Right forelimb (tissue), 1 donor: ENCODE measurements at places on chromosomes 5 and 9.

- DNase-seq, result no peak
These were observed 11.1 kb downstream of the SMU1 start for GRCh38 chr9:33065157-33066076.

DNA sequence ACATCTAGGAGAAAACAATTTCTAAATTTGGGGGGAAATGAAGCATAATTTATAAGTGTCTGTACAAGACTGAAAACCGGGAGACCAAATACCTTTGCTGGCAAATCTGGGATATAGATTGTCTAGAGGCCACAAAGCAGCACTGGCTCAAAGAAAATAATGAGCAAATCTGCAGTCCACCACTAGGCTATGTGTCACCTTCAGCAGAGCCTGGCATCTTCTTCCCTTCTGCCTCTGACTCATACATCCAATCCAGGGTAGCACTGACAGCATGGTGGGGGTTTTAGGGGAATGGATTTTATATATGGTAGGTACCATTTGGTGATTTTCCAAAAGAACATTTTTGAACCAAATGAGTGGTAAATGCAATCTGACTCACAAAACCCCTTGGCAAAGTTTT lies 12.8 kb downstream of the FAM81B start:
- no peak for DNase-seq

GRCh38 chr5:74122979-74123590 lies 497.1 kb downstream of the ARHGEF28 start:
- no peak for DNase-seq

DNA sequence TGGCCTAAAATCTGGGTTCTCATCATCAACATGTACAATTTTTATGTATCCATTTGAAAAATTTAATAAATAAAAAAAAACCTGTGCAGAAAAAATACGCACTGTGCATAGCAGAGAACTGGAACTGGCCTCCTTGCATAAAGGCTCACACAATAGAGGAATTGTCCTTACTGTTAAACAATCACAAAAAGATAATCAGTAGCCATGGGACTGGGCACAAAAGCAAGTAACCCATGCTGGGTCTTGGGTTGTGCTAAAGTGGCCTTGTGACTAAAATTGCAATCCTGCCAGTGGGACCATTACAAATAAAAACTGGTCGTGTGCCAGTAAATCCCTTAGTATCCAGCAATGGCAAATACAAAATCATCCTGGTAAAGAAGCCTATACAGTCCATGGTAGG lies 1646.6 kb downstream of the MAT2B start:
- DNase-seq, result no peak

- no peak for DNase-seq
These were observed 27.4 kb downstream of the ABO start for GRCh38 chr9:133247632-133248031.

DNA sequence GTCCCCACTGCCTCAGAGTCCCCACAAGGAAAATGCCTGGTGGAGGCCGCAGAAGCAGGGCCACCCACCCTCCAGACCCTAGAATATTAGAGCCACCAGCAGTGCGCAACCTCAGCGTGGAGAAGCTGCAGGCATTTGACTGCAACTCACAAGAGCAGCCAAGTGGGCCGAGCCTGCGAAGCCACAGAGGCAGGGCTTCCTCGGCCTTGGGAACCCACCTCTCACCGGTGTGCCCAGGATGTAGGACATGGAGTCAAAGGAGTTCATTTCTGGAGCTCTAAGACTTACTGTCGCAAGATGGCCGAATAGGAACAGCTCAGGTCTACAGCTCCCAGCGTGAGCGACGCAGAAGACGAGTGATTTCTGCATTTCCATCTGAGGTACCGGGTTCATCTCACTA lies 397.9 kb upstream of the PIK3R1 start:
- DNase-seq, result no peak

DNA sequence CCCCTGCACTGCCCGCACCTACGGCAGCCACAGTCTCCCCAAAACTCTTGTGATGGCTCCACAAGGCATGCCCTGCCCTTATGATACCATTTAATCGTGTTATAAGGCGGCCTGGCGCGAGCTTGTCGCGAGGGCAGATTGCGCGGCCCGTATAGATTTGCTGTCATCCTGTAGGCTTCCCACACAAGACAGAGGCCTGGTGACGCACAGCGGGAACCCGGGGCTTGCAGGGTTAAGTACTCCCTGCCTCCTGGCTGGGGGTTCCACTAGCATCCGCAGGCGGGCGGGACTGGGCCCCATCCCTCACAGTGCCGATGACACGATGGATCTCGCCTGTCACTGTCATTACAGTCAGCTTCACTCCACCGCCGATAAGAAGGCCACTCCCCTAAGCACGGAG lies 364.9 kb upstream of the IRX2 start:
- DNase-seq, result no peak

DNA sequence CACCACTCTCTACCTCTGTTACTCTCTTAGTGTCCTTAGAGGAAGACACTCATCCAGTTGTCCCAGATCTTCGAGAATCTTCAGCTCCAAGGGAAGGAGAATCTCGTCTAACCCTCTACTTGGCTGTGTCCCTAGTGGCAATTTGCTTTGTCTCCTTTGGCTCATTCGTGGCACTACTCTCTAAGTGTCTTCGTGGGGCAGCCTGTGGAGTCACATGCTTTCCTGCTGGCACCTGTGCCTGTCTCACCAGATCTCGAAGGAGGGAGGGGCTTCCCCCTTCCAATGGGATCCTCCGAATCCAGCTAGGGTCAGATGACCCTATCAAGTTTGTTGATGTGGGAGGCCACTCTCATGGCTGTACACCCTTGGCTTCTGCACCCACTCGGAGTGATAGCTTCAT lies 1.8 kb upstream of the PCDHGC5 start:
- no peak for DNase-seq

DNA sequence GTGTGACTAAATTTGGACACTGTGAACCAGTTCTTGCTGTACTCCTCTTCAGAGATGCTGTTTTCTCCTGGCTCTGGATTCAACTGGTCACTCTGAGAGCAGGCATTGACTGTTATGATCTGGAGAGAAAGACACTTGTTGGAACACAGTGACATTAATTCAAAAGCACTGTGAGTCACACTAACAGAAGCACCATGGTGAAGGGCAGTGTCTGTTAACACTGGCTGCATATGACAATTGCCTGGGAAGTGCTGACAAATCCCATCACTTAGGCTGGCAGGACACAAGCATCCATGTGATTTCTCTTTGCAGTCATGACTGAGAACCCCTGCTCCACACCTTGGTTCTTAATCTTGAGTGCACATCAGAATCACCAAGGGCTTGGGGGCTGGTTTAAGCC lies 132.4 kb downstream of the TRPM6 start:
- no peak for DNase-seq

DNA sequence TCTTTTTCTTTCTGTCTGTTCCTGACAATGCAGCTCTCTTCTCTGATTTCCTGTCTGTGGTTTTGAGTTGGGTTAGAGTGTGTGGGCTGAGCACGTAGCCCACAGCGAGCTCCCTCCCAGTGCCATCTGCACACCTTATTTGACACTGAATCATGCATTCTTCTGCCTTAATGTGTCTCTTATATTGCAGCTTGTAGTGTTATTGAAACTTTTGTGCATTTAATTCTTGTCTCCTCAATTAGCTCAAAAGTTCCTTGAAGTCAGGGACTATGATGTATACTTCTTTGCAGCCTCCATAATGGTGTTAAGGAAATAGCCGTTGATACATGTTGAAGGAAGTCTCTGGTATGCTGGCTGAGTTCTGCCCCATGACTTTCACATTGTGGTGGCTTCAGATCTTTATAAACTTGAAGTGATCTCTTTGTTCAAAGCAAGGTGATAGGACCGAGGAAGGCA lies 576.2 kb upstream of the CLINT1 start:
- DNase-seq, result no peak

- no peak for DNase-seq
These were observed 11.8 kb downstream of the APTX start for GRCh38 chr9:32989660-32990059.

DNA sequence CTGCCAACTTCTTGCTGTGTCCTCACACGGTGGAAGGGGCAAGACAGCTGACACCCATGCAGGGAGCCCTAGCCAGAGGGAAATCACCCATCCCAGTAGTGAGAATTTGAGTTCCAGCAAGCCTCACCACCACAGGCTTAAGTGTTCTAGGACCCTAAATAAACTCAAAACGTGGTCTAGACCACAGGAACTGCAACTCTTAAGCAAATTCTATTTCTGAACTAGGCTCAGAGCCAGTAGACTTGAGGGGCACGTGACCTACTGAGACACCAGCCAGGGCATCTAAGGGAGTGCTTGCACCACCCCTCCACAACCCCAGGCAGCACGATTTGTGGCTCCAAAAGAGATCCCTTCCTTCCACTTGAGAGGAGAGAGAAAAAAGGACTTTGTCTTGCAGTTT lies 96.0 kb upstream of the PHF24 start:
- DNase-seq, result no peak

DNA sequence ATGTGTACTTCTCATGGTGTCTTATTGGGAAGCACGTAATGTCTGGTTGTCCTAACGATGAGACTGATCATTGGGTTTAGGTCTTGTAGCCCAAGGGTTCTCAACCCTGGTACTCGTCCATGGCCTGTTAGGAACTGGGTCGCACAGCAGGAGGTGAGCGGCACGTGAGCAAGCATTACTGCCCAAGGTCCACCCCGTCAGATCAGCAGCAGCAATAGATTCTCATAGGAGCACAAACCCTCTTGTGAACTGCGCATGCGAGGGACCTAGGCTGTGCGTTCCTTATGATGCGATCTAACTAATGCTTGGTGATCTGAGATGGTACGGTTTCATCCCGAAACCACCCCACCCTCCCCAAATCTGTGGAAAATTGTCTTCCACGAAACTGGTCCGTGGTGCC lies 33.5 kb downstream of the CNOT6 start:
- DNase-seq, result no peak

DNA sequence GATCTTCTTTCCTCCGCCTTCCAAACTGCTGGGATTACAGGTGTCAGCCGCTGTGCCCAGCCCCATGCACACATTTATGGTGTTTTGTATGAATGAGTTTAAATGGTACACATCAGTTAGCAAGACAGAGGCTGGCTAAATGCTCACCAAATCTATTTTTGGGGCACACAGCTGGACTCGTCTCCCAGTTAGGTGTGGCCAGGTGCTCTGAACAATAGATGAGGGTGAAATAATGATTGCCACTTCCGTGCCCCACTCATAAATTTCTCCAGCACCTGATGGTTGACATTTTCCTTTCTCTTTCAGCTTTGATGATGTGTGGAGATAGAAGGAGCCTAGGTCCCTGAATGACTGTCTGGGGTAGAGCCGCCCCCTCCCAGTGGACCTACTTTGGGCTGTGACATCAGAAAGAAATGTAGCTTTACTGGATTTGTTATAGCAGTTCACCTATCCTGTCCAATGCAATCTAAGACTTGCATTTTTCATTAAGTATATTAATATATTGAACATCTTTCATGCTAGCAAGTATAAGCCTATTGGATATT lies 8.6 kb upstream of the RAPGEF1 start:
- no peak for DNase-seq

DNA sequence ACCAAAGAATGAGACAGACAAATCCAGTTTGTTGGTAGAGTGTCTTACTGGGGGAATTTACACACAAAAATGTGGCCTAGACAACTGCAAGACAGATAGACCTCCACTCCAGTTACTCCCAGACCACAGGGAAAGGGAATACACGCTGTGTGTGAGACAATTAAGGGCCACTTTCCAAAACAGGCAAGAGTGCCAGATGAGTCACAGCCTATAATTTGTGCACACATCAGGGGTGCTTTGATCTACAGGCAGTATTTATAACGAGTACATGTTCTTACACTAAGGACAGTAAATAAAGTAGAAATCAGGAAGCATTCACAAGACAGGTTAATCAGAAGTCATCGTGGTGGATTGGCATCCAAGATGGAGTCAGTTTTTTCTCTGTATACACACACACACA lies 114.8 kb downstream of the ZNF622 start:
- no peak for DNase-seq

DNA sequence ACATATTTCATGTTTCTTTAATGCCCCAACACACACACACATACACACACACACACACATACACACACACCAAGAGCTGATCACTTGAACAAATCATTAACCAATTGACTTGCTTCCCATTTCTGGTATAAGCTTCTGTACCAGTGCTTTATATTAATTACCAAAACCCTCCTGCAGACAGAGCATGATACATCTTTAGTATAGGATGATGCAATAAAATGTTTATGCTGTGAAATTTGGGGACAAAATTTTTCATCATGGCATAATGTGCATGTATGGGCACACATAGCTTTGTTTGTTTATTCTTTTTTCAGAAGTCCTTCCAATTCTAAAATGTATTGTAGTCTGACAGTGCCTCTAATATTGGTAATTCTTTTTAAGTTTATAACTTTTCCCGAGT lies 34.5 kb downstream of the SLC1A3 start:
- DNase-seq, result no peak

DNA sequence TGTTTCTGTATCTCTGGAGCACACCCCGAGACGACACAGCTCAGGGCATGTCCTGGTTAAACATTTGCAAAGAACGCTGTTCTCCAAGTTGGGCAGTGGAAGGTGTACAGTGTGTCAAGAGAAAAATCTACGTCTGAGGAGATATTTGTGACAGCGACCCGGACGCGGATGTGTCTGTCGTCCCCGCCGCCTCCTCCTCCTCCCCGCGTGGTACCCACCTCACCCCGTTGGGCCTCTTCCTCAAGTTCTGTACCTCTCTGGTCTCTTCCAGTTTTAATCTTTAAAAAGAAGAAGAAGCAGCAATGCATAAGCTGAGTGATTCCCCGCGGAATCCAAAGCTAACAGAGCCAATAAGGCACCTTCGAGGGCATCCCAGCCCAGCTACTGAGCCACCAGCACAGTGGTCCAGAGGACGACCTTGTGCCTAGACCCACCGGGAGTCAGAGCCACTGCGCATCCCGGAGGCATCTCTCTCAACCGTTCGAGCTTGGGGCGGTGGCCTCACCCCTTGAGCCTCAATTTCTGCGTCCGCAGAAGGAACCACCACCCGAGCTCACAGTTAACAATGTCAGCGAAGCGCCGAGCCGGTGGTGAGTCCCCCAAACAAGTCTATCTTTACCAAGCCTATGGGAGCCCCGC lies 467 bp downstream of the C9orf78 start:
- no peak for DNase-seq

GRCh38 chr5:57302164-57302563 lies 128.3 kb downstream of the GPBP1 start:
- no peak for DNase-seq

DNA sequence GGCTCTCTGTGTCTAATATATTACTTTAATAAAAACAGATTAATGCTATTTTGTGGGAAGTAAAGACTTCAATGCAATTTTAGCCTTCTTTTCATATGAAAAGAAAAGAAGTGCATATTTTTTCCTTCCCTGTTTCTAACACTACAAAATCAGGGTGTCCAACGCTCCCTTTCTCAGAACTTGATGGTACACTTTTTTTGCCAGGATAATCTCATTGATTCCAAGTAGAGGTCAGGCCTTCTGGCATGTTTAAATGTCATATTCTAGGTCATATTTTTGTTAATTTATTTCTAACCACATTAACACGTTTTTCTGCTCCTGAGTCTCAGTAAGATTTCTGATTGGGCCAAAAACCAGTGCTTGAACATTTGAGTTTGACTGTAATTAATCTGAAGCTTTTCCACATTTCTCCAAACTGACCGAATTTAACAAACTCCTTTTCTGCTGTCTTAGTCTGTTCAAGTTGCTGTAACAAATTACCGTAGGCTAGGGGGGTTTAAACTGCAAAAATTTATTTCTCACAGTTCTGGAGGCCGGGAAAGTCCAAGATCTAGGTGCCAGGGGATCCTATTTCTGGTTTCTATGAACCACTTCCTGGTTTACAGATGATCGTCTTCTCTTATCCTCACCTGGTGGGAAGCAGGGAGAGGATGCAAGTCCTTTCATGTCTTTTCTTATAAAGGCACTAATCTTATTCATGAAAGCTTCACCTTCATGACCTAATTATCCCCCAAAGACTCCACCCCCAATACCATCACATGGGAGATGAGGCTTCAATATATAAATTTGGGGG lies 63.2 kb upstream of the ELL2 start:
- DNase-seq, result no peak
